ENCODE measurements at places on chromosomes 13 and 19.
A peak's percentile ranks its signal among the peaks of the same experiment; 100 is the strongest.

DNA sequence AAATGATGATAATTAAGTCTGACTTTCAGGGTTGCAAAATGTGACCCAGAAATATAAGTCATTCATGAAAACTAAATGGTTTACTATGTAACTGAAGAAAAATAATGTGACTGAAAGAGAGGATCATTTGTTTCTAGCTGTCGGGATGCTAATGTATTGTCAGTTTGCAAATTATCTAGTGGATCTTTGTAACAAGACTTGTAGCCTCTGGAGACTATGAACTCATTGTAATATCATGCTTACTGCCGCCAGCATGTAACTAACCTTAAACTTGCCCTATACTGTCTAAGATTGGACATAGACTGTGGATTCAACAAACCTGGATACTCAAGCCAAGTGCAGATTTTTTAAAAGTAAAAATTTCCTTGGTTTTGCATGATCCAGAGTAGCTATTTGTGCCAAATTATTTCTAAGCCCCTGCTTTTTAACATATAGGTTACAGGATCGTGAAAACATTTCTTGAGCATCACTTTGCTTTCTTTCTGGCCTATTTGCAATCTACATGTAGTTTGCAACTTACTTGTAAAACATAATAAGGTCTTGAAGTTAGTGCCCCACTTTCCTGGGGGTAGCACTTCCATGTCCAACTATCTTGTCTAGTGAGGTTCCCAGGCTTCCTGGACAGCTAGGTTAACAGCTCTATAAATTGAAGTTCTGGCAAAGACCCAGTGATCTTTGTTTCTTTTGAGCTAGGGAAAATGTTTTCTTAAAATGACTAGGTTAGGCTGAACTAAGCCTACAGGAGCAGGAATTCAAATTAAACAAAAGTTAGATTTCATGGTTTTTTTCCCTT, 3.3 kb upstream of the POSTN start:
- DNase-seq = no peak

GRCh38 chr13:36919833-36920615, at the start of gene SMAD9:
Gene SMAD9 (minus strand): TSS chr13:36920238. CDS start chr13:36879689, 40,549 bp downstream.
- no peak for DNase-seq

GRCh38 chr13:25136880-25137787, 35.0 kb downstream of the AMER2 start:
- no peak for DNase-seq

GRCh38 chr19:53237114-53237777, 17.4 kb downstream of the ZNF677 start:
- DNase-seq = no peak

DNA sequence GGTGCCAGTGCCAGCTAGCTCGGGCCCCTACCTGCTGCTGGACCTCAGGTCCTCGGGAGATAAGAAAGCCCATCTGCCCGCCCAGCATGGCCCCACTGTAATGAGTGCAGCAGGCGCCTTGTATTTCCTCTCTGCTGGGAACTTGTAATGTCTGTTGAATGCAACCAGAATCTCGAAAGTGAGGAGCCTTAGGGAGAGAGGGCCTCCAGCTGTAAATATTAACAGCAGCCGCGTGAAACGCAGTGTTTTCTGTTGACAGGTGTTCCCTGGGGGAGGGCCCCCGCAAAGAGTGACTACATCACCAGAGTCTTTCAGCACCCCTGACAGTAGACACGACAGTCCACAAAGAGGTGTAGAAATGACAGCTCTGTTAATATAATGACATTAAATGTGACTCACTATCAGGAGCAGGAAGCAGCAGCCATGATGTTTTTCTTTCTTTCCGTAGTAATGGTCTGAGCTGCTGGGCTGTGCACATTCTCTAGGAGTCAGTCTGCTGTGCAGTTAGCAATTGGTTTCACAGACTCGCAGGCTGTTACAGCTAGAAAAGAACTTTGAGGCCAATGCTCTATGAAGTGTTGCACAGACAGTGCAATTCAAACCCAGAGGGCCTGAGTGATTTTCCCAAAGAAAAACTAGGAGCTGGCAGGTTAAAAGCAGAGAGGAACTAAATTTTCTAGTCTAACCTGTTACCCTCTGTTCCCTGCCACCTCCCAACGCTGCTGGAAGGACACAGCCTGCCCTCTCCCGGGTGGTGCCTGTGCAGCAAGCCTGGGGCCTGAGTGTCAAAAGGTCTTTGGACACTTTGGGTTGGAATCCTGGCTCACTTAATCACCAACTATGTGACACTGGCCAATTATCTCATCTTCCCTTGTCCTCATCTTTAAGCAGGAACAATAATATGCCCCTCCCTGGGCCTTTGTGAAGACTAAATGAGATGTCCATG, 58.6 kb upstream of the WASF3 start:
- DNase-seq = no peak

DNA sequence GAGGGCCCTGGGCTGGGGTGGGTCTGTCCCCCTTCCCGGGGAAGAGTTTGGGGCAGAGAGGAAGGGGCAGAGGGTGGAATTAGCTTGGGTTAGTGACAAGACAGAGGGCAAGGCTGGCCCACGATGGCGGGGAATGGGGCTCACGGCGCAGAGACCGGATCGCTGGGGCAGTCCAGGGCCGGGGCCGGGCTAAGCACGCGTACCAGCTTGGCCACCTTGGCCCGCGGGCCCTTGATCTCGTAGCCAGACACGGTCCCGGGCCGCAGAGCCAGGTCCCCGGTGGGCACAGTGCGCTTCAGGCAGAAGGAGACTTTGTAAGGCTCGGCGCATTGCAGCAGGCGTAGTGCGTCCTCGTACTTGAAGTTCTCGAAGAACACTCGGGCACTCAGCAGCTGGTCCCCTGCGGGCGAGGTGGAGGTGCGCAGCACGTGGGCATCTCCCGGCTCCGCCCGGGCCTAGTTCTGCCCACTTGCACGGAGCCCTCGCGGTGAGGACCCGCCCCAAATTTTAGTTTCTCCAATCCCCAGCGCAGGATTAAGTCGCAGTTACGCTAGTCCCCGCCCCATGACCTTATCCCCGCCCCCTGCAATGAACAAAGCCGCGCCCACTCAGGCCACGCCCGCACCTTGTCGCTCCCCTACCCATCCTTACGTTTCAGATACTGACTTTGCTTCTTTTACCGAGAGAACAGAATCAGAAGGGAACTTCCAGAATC, 8.6 kb upstream of the HIPK4 start:
- DNase-seq = peak; percentile 56

DNA sequence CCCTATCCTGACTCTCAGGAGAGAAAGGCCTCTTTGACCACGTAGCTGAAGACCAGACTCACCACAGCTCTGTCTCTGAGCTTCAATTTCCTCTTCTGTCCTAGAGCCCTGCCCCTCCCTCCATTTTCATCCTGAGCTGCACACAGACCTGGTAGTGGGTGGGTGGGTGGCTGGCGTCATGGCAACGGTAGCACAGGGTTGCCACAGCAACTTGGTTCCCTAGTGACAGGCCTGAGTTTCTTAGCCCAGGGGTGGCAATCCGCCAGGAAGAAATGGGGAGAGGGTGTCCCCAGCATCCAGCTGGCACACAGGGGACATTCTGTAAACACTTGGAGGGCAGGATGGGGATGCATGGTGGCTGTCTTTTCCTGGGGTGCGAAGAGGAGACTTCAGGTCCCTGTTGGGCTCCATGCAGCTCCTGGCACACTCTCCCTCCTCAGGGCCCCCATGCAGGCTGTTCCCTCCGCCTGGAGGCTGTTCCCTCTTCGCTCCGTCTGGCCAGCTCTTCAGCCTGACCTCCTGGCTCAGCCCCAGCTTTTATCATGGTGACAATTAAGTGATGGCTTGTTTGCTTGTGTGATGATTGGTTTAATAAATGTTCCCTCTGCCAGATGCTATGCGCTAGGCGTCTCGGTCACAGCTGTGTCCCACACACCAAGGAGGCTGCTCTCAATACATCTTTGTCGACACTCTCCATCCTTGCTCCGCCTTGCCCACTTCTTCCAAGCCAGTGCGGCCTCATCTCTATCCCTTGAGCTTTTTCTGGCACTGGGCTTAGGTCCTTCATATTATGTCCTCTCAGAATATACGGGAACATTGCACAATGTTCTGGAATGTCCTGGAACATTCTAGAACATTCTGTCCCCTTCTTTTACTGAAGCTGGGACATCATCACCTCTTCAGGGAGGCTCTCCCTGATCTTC, 7.4 kb upstream of the KLHL26 start:
- no peak for DNase-seq

DNA sequence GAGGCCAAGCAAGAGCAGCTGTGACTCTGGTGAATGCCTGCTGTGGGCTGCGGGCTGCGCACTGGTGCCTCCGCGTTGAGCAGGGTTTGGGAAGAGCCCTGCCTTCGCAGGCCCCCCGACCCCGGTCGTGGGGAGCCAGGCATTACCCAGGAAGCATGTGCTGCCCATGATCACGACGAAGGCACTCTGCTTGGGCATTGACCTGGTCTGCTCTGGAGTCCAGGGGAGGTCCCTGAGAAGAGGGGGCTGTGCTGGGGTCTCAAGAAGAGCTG, 19.2 kb downstream of the RANBP3 start:
- DNase-seq = no peak

DNA sequence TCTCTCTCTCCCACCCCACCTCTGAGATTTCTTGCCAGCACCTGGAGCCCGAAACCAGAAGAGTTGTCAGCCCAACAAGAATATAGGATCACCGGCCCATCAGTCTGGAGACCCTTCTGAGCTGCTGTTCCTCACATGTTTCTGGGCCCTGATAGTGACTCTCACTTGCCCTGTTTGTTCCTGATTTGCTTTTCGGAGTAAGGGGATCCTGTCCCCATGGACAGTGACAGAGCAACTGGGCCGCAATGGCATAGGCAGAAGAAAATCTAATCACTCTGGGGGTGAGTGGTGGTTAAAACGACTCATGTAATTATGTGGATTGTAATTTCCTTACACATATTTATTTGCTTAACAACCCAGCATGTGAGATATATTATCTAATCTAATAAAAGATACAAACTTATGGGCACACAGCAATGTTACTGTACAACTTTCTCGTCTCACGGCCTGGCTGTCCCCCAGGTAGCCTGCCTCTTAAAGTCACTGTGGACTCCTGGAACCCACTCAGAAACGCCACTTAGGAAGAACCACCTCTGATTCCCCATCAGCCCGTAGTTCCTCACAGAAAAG, 663 bp upstream of the SMAD9 start:
- no peak for DNase-seq

DNA sequence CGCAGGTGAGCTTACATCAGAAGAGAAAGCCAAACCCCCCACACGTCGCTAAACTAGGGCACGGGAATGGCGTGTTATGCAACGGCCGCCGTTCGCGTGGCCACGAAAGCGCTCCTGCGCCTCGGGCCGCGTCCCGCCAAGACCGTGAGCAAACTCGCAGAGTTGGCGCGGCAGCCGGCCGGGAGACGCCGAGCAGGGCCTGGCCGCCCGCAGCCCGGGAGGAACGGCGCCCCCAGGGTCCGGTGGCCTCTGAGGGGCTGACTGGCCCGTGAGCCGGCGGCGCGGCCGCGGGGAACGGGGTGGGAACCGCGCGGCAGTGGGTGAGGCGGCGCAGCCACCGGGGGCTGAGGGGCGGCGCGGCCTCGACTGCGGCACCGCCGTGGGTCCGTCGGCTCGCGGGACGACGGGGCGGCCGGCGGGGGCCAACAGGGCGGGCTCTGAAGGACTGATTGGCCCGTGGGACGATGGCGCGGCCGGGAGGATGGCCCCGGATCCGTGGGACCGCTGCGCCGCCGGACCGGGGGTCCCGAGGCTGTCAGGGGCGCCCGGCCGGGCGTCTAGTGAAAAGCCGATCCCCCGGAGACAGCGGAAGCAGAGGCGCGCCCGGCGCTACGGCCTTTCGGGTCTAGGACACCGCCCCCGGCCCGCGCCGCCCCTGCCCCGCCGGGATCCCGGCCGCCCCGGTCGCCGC, 903 bp downstream of the LATS2 start:
- no peak for DNase-seq

- DNase-seq = no peak
Measured at GRCh38 chr13:113926951-113927660, 46.8 kb downstream of the C13orf46 start.

DNA sequence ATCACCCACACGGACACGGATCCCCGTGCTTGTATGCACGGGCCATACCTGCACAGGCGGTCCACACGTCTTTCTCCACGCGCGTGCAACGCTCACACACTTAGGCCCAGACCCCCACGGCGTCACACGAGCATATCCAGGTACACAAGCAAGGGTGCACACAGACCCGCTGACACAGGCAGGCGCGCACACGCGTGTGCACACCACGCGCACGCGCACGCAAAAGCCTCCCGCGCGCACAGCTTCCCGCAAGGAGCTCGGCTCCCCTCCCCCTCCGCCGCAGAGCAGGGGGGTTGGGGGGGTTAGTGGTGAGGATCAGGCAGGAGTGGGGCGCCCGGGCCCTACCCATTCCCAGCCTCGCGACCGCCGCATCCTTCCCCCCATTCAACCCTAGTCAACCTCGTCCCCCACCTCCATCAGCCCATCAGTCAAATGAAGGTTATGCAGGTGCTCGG, 407 bp downstream of the RAB3A start:
- DNase-seq = peak; percentile 17

DNA sequence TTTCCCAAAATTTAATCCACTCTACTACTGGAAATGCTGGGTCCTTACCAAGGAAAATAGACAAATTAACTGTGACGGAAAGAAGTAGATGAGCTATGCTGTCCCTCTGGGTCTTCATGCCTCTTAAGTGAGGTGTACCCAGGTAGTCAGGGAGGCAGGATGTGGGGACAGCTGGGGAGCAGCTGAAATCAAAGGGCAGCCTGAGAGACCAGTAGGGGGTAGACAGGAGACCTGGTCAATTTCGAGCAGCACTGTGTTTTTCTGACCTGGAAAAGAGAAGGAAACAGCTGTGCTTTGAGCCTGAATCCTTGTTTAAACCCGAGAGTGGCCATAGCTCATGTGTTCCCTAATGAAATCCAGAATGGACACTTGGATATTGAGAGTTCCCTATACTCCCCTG, 587.3 kb downstream of the EFNB2 start:
- DNase-seq = no peak

DNA sequence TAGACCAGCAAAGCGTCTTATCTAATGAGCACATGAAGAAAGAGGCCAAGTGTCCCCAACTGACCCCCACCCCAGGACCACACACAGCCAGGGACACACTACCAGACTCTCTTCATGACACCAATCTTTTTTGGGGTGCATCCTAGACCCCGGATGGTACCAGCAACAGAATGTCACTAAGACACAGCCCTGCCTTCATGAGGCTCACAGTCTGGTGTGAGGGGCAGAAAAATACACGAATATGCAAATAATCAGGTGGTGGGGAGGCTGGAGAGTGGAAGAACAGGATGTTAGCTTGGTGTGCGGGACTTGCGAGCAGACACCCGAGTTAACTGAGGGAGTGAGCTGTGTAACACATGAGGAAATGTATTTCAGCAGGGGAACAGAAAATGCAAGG, 17.5 kb downstream of the AKT2 start:
- no peak for DNase-seq

DNA sequence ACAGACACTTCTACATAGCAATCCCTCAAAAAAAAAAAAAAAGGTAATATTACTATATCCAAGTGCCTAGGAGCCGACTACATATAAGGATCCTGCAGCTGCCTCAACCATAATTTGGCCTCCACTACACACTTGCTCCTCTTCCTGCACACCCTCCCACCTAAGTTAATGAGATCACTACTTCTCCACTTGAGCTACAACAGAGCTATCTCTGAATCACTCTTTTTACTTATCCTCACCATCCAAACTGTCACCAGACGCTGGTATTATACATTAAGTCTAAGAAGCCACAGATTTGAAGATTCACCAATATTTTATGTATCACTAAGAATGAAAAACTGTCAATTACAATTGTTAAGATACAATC, 8.3 kb downstream of the OBI1 start:
- no peak for DNase-seq

Measured in hematopoietic multipotent progenitor cell treated with erythropoietin and hydrocortisone succinate and interleukin-3 and kit ligand, for 15 days (in vitro differentiated cells).